Activated naive CD4-positive, alpha-beta T cell (primary cell): ENCODE measurements at places on chromosomes 3 and 15.

DNA sequence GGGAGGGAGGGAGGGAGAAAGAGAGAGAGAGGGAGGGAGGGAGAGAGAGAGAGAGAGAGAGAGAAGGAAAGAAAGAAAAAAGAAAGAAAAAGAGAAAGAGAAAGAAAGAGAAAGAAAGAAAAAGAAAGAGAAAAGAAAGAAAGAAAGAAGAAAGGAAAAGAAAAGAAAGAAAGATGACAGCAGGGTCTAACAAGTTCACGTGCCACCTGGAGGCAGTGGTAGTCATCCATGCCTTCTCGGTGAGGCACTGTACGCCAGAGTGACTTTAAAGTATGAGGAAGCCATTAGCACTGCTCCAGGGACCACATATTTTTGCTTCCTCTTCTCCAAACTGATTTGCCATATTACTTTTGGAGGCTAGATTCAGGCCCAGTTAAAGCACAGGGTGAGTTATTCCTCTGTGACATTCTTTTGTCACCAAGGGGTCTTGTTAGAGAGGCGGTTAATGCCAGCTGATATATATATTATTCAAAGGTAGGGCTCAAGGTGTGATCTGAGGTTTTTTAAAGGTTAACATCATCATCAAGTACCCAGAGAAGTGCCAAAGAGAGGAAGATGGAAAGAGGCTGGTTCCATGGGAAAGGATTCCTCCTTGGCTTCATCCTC, at the start of gene HTR3D:
TSS of gene HTR3D (plus strand) at position 556 of the 606 bp plus-strand sequence. CDS start at position 556, 0 bp downstream.
- DNase-seq, result no peak

DNA sequence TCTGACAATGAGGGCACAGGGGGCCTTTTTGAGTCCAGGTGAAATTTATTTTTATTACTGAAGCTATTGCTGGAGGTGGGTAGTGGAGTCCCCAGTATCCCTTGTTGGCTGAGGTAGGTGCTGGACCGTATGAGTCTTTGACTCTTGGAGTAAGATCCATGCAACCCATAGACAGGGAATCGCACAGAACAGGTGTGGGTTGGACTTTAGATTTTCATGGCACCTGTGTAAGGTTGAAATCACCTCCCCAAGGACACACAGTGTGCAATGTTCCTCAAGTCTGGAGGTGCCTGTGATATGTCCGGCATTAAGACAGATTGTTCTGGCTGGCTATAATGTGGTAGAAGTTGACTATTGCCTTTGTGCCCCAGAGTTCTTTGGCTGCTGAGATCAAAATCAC, 23.5 kb downstream of the MKRN3 start:
- DNase-seq, result no peak

- DNase-seq, result no peak
These were observed 90.0 kb downstream of the LRRK1 start for GRCh38 chr15:101009176-101009575.

DNA sequence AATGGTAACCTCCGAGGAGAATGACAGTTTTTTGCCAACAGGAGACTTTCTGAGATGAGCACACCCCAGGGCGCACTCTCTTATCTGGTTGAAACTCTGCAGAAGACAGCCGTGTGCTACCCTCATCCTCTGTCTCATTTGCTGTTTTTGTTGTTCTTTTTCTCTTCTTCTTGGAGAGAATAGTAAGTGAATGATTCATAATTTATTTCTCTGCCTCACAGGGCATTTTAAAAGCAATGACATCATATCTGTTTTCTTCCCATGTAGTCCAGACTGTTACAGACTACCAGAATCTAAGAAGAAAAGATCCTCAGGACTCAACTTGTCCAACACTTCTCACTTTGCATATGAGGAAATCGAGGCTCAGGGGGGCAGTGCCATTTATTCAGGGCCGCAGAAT, 771.1 kb upstream of the GRM7 start:
- DNase-seq, result no peak

- no peak for DNase-seq
These were observed 23.2 kb downstream of the GPR15 start for GRCh38 chr3:98555025-98555379.

DNA sequence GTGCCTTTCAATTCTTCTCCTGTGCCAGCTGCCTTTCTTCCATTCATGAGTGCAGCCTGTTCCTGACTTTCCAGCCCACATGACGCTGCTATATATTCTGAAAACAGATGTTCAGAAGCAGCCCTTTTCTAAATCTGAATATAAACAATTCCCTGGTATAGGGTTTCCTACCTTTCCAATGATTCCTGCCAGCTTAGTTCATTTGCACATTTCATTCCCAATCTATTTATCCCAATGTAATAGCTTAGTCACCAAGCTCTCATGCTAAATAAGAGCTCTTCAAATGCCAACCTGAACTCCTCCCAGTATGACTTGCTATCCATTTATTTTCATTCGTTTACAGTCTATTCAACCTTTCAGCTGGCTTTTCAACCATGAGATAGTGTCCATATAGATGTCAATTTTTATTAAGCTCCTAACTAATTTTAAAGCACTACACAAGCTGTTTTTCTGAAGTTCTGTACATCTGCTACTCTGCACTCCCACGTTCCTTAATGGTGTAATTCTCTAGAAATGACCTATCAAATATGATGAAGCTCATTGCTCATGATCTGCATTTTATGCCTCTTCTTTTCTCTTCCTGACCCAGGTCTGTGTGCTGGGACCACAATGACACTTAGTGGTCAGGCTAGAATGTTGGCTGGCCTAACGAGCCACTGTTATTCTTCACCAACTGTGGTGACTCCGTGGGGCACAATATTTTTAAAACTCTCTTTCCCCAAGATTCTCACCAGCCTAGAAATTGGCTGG, 605.0 kb upstream of the TBL1XR1 start:
- DNase-seq, result no peak
